ENCODE measurements at places on chromosomes 2 and 18. TPM values are rescaled to one million over a fixed set of nuclear protein-coding genes. Genes with fewer than 3 reads are reported as not detected.

Gene UGT1A8
- total RNA-seq, result not detected

Gene DNAH7
- not detected for total RNA-seq

DNA sequence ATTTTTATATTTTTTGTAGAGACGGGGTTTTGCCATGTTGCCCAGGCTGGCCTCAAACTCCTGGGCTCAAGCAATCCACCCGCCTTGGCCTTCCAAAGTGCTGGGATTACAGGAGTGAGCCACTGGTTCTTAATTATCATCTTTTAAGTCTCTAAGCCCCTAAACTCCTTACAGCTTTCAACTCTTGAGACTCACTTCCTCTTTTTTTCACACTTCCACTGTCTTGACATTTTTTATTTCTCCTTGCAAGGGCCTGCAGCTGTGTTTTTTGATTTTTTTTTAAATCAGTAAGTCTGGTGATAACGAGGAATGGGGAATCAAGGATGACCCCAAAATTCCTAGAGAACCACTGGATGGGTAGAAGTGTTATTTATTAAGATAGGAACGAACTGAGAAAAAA, 8.6 kb upstream of the ABCB11 start:
- H3K36me3 ChIP-seq, result no peaks in the 10 kb centered on the region
- H3K4me3 ChIP-seq, result no peak overlapping the region
- H3K27me3 ChIP-seq, result no peaks in the 10 kb centered on the region
- H3K27ac ChIP-seq, result no peak overlapping the region

- H3K36me3 ChIP-seq, result no peaks in the 10 kb centered on the region
- DNase-seq, result no peak
- no peaks in the 10 kb centered on the region for H3K4me1 ChIP-seq
- no peak overlapping the region for H3K27ac ChIP-seq
- H3K27me3 ChIP-seq, result no peaks in the 10 kb centered on the region
- H3K4me3 ChIP-seq, result no peak overlapping the region
Observed at GRCh38 chr2:104638190-104638858, 215.6 kb upstream of the POU3F3 start.

Data from psoas muscle (tissue), 8 donors.